T-helper 1 cell treated with Interleukin-12 subunit alpha and Interleukin-12 subunit beta and Interleukin-4 antibody, amounts not matched to agents 30 ng/mL and 1 ng/mL, for 36 hours (primary cell): ENCODE measurements at places on chromosomes 12 and 14. TPM values are rescaled to one million over a fixed set of nuclear protein-coding genes. Genes with fewer than 3 reads are reported as not detected.

The DYNC1H1 gene
- total RNA-seq: 285 and 295 TPM in 2 replicates

The NEMF gene
- 94.7 and 98.0 TPM in 2 replicates for total RNA-seq

The FAM90A1 gene
- 0.07 TPM in 1 of 2 replicates, not detected in the other for total RNA-seq

The SLC4A8 gene
- 6.8 and 9.4 TPM in 2 replicates for total RNA-seq

The AKAP3 gene
- total RNA-seq: 1.4 TPM in 2 replicates

The ACOT4 gene
- 0.61 and 0.90 TPM in 2 replicates for total RNA-seq

The RAB35 gene
- total RNA-seq: 96.6 and 102 TPM in 2 replicates

The FAIM2 gene
- 0.83 and 0.88 TPM in 2 replicates for total RNA-seq

The B3GNT4 gene
- total RNA-seq: 0.12 and 0.32 TPM in 2 replicates

The KIF5A gene
- 1.5 and 2.2 TPM in 2 replicates for total RNA-seq

The ERBB3 gene
- total RNA-seq: 1.3 and 2.5 TPM in 2 replicates

The SP1 gene
- total RNA-seq: 75.7 and 78.0 TPM in 2 replicates

The DEPDC4 gene
- total RNA-seq: 0.74 and 1.9 TPM in 2 replicates

The CNTN1 gene
- total RNA-seq: not detected in 2 replicates

The SLC25A47 gene
- total RNA-seq: not detected in 2 replicates

The RND1 gene
- 4.0 and 5.6 TPM in 2 replicates for total RNA-seq
